ENCODE measurements at places on chromosomes 6 and 20. TPM values are rescaled to one million over a fixed set of nuclear protein-coding genes. Genes with fewer than 3 reads are reported as not detected.

GRCh38 chr20:17636523-17637412 lies 45.3 kb downstream of the RRBP1 start:
- no peak for DNase-seq
- peak overlapping the region; percentile 64 for H3K27ac ChIP-seq
- peaks cover 5% of the 10 kb centered on the region for H3K4me1 ChIP-seq

GRCh38 chr6:112348891-112349635 lies 1.9 kb downstream of the RFPL4B start:
- H3K4me1 ChIP-seq: no peaks in the 10 kb centered on the region
- DNase-seq: no peak
- H3K36me3 ChIP-seq: no peaks in the 10 kb centered on the region
- H3K4me3 ChIP-seq: no peak overlapping the region

GRCh38 chr20:62633598-62634329 lies 8.5 kb upstream of the SLCO4A1 start:
- H3K4me1 ChIP-seq: no peaks in the 10 kb centered on the region
- H3K4me3 ChIP-seq: no peak overlapping the region
- H3K27me3 ChIP-seq: peaks cover 24% of the 10 kb centered on the region
- no peak overlapping the region for H3K27ac ChIP-seq
- no peak for DNase-seq

DNA sequence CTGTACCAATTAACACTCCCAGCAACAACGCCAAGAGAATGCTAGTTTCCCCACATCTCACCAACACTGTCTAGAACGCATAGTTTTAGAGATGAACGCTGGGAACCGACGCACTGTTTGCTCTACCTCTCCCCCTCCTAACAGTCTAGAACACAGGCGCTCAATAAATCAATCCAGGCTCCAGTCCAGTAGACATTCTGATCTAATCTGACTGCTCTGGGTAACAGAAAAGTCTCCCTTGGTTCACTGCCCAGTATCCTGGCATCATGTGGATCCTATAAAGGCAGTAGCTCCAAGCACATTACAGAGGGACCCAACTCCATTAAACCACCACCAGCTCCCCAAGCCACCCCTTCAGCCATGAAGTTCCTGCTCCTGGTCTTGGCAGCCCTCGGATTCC lies at the start of gene DEFB132:
TSS of gene DEFB132 (plus strand) at position 306 of the 400 bp plus-strand sequence. CDS start at position 361, 55 bp downstream.
- no peaks in the 10 kb centered on the region for H3K4me1 ChIP-seq
- no peak within 1 kb of the TSS for H3K27ac ChIP-seq
- no peak within 1 kb of the TSS for H3K4me3 ChIP-seq
- DNase-seq: no peak
- no peaks in the 10 kb centered on the region for H3K36me3 ChIP-seq
- H3K27me3 ChIP-seq: no peaks in the 10 kb centered on the region

- H3K4me3 ChIP-seq: no peak overlapping the region
- DNase-seq: no peak
- H3K27me3 ChIP-seq: no peaks in the 10 kb centered on the region
- no peaks in the 10 kb centered on the region for H3K4me1 ChIP-seq
Measured at GRCh38 chr20:45047581-45048119, 53.3 kb downstream of the KCNS1 start.

DNA sequence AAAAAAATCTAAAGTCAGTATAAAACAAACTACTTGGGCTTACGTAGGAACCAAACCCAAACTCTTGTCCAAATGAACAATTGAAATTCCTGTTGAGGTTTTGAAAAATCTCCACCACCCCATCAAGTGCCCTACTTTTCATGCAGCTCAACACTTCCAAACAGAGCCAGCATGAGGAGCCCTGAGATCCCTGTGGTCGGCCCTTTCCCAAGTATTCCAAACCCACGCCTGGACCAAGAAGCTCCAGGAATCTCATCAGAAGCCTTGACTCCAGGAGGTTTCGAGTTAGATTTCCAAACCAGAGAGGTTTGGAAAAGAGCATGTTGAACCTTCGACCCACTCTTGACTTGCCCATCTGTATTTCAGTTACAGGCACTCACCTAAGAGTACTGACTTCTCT lies 179.3 kb downstream of the MTFR2 start:
- DNase-seq: no peak
- no peaks in the 10 kb centered on the region for H3K4me1 ChIP-seq
- no peaks in the 10 kb centered on the region for H3K27me3 ChIP-seq
- no peak overlapping the region for H3K4me3 ChIP-seq

- H3K36me3 ChIP-seq: no peaks in the 10 kb centered on the region
- H3K4me3 ChIP-seq: peak overlapping the region; percentile 78
- no peaks in the 10 kb centered on the region for H3K4me1 ChIP-seq
- no peaks in the 10 kb centered on the region for H3K27me3 ChIP-seq
- peak overlapping the region; percentile 99 for H3K27ac ChIP-seq
Measured at GRCh38 chr6:26124781-26125685, 37.8 kb downstream of the HFE start.

The GATA5 gene
- total RNA-seq: not detected

The E2F3 gene
- 4.9 TPM for total RNA-seq

GRCh38 chr20:48076747-48077146 lies 291.5 kb upstream of the SULF2 start:
- H3K27me3 ChIP-seq: no peaks in the 10 kb centered on the region
- no peak overlapping the region for H3K27ac ChIP-seq
- H3K36me3 ChIP-seq: no peaks in the 10 kb centered on the region
- DNase-seq: no peak
- H3K4me3 ChIP-seq: no peak overlapping the region
- H3K4me1 ChIP-seq: no peaks in the 10 kb centered on the region

- H3K4me3 ChIP-seq: no peak overlapping the region
- no peaks in the 10 kb centered on the region for H3K4me1 ChIP-seq
- no peak for DNase-seq
- no peak overlapping the region for H3K27ac ChIP-seq
Measured at GRCh38 chr6:36223706-36224105, 27.2 kb downstream of the BRPF3 start.

DNA sequence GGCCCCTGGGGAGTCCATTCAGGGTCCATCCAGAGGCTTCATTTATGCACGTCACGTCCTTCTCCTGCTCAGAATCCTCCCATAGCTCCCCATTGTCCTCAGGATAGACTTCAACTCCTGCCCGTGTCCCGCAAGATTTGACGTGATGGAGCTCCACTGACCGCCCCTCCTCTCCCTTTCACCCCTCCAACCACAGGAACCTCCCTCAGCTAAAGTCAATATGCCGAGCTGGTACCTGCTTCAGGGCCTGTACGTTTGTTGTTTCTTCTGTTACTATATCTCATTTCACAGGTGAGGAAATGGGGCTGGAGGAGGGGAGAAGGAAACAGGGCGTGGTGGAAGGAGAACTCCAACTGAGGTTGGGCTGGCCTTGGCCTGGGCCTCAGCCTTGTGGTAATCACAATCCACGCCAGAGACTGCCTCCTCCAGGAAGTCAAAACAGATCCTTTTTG lies 38.6 kb downstream of the CEBPB start:
- DNase-seq: no peak
- H3K27ac ChIP-seq: no peak overlapping the region
- no peak overlapping the region for H3K4me3 ChIP-seq
- no peaks in the 10 kb centered on the region for H3K4me1 ChIP-seq
- no peaks in the 10 kb centered on the region for H3K36me3 ChIP-seq

The LY6G5C gene
- total RNA-seq: 0.33 TPM

The TMEM14C gene
- total RNA-seq: 159 TPM
